Dorsolateral prefrontal cortex (tissue), 122 donors: ENCODE measurements at places on chromosomes 5 and 9. TPM values are rescaled to one million over a fixed set of nuclear protein-coding genes. Genes with fewer than 3 reads are reported as not detected.

DNA sequence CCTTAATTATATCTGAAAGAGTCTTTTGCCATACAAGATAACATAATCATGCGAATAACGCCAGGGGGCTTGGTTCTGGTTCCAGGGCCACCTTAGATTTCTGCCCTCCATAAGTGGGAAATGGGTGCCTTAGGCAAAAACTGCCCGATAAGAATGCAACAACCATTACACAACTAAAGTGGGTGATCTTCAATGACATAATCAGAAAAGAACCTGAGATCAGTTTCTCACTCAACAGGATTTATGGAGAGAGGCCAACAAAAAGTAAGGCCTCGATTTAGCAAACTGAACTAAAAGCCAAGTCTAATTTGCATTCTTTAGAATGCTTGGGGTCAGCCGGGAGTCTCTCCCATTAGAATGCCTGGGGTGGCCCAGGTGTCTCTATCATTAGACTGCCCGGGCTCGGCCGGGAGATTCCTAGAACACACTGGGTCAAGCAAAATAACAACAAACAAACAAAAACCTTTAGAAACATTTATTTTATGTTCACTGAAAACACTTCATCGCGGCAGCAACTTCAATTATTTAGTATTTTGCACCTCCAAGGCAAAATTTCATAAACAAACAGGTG lies 194.8 kb downstream of the AUH start:
- DNase-seq: no peak

DNA sequence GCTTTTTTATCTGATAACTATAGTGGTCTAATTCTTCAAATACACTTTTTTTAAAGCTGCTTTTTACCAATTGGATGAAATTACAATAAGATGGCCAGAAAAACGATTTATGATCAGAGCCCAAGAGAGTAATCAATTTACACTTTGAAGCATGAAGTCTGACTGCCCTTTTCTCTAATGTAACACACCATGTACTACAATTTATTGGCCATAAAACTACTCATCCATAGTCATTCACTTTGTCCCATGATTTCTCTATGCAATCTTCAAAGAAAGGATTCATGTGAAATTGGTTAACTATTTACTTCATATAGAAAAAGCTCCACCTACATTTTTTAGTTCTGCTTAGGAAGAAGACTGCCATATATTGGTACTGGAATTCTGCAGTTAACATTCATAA lies 73.6 kb upstream of the CAST start:
- no peak for DNase-seq

DNA sequence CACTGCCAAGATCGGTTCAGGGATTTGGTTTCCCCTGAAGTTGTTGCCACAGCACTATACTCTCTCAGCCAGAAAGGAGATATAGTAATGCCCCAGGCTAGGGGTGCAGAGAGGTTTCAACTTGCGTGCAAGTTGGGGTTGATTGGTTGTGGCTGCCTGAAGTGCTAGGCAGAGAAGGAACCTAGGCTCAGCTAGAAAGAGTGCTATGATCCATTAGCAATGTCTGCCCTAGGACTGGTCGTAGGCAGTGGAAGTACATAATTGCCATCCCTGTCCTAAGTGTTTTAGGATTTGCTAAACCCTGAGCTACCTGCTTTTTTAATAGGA lies 136.6 kb upstream of the SMIM23 start:
- no peak for DNase-seq

GRCh38 chr5:176181271-176181855 lies 56.9 kb upstream of the SIMC1 start:
- DNase-seq: no peak

GRCh38 chr5:14595189-14595588 lies 13.6 kb downstream of the OTULINL start:
- DNase-seq: no peak

GRCh38 chr5:74199005-74199404 lies 441.5 kb downstream of the ENC1 start:
- DNase-seq: no peak

GRCh38 chr5:34811706-34812105 lies 27.3 kb upstream of the TTC23L start:
- DNase-seq: no peak

DNA sequence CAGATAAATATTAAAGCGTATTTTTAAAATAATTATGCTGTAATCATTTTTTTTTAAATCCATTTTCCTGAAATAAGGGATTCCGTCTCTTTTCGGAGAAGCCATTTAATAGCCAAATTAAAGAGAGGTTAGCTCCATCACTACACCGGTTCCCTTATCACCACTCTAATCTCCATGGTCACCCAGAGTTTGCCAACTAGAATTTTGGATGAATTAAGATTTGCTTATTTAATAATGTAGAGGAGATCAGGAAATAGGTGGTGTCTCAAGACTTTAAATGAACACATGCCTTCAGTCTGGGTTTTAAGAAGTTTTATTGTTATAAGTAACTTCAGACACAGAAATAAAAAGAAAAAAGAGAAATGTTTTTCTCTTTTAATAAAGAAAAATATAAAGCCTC lies 151.7 kb downstream of the TTC39B start:
- no peak for DNase-seq

- DNase-seq: peak; percentile 42
These were observed 35.5 kb upstream of the ADAMTSL1 start for GRCh38 chr9:18438300-18438925.

GRCh38 chr9:22189471-22189870 lies 180.4 kb upstream of the CDKN2B start:
- no peak for DNase-seq

DNA sequence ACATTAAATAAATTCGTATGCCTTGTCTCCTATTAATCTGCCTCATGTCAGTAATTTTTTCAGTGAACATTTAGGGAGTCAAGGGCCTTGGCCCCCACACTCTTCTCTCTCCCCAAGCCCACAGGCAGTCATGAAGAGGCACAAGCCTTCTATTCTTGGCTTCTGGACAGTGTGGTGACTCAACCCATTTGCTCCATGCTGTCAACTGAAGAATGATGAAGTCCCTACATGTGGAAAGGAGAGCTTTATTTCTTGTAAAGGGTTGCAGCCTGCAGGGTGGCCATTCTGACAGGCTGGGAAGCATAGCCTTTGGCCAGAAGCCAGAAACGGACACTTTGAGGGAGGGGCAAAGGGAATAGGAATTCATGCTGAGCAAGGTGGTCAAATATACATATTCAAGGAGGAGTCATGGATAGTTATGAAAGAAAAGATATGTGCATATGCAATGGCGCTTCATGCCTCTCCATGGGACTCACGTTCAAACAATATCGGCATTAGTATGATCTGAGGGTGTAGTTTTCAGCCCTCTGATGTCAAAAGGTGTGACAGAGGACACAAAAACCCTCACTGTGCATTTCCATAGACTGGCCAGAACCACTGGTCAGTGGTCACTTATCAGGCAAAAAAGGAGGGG lies 31.3 kb downstream of the ANKRA2 start:
- DNase-seq: no peak

- no peak for DNase-seq
These were observed 11.1 kb upstream of the TTC23L start for GRCh38 chr5:34827588-34828506.

- no peak for DNase-seq
These were observed 2.1 kb downstream of the SH2D3C start for GRCh38 chr9:127776195-127776923.

DNA sequence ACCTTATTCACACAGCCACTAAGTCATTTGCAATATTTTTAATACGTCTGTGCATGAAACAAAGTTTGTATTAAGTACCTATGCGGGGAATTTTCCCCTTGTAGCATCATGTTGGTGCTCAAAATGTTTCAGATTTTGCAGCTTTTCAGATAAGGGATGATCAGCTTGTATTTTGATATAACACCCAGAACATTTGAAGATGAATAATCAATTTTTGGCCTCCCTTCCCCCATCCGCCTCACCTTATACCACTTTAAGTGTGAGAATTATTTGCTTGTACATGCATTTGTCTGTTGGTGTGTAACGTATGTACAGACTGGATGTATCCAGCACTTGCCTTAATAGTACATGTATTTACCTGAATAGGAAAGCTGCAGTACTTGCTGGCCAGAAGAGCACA lies 1.7 kb downstream of the JAK2 start:
- DNase-seq: no peak

DNA sequence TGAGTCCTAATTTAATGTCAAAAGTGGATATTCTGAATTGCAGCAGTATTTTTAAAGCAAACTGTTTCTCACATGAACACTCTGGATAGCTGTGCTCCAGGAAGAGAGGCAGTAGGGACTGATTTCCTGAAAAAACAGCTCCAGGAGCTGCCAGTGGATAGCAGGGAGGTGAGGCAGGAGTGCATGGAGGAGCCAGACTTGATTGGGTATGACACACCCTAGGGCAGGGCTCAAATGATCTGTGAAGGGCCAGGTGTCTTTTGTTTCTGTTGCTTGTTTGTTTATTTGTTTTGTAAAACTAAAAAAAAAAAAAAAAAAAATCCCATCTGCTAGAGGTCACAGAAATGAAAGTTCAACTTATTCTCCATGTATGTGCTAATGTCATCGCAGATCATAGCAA lies 83.4 kb downstream of the ADRB2 start:
- no peak for DNase-seq

GRCh38 chr5:160198841-160199409 lies 30.4 kb upstream of the FABP6 start:
- DNase-seq: no peak

DNA sequence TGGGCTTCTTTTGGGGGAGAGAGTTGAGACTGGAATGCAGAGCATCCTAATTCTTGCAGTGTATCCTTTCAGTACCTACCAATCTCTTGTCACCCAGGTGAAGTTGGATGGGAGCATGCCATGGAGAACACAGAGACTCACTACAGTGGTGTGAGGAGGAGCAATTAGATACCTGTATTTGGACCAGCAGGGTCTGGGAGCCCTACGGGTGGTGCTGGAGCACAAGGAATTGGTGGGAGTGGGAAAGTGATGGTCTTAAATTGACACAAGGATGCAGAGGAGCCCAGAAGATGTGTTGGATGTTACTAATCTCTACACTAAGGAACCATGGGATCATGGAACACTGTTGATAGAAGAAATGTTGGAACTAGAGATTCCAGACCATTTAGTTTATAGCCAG lies 212.7 kb downstream of the CHSY3 start:
- no peak for DNase-seq

DNA sequence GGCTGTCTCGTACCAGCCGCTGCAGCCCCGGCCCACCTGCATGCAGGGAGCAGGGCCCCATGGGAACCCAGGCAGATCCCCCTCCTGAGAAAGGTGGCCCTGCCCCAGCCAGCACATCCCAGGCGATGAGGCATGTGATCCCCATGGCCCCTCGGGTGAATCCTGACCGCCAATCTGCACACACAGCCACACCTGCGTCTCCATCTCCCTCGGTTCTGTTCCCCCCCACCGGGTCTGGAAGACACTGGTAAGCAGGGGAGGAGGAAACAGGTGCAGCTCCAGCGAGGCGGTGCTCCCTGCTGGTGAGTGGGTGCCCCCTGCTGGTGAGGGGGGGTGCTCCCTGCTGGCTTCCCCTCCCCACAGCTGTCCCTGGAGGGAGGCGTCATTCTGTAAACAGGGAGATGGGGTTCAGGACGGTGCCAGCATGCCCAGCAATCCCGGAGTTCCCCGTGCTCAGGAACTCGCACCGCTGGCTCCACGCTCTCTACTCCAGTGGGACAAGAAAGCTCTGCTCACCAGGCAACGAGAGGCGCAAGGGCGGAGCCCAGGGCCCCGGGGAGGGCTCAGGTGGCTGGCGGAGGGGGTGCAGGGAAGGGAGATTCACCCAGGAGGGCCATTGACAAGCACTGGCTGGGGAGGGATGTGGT lies 28.4 kb upstream of the SLC12A7 start:
- DNase-seq: peak; percentile 59

DNA sequence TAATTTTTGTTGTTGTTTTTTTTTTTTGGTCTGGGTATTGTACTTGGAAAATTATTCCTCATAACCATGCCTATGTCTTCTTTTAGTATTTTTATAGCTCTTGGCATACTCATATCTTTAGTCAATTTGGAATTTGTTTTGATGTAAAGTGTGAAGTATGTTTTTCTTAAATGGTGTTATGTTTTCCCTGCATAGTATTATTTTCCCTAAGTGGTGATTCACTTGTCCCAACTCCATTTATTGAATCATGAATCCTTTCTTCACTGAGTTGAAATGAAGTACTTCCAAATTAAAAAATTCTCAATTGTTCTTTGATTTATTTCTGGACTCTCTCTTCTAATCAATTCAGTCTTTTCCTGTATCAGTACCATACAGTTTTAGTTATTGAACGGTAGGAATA lies 46.5 kb downstream of the POLK start:
- DNase-seq: no peak

- no peak for DNase-seq
These were observed 341.8 kb downstream of the MAN2A1 start for GRCh38 chr5:110031402-110032140.

Gene AFAP1L1
- total RNA-seq: 6.6 TPM

Gene ADGRD2
- not detected for total RNA-seq

Gene LCN1
- total RNA-seq: not detected

Gene CCNO
- 4.4 TPM for total RNA-seq

Gene PCDHGA12
- 15.5 TPM for total RNA-seq

Gene STARD4
- 33.0 TPM for total RNA-seq

Gene IRX1
- total RNA-seq: not detected

Gene BAAT
- 2.1 TPM for total RNA-seq
